Large intestine (tissue), 12 donors: ENCODE measurements at places on chromosomes 7 and 10. TPM values are rescaled to one million over a fixed set of nuclear protein-coding genes. Genes with fewer than 3 reads are reported as not detected.

DNA sequence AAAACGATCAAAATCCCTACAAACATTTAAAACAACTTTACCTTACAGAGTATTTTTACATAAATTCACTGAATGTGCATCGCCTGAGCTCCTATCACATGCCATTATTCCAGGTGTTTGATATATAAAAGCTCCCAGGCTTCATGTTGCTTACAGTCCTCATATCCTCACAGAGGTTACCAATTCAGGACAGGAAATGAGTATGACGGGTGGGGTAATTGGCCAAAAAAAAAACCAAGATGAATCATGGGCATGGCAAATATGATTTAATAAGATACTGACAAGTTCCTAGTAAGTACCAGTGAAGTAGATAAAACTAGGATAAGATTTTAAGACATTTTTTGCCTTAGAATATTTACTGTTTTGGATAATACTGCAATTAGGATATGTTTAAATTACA lies 135.8 kb downstream of the KMT2E start:
- no peak for DNase-seq

DNA sequence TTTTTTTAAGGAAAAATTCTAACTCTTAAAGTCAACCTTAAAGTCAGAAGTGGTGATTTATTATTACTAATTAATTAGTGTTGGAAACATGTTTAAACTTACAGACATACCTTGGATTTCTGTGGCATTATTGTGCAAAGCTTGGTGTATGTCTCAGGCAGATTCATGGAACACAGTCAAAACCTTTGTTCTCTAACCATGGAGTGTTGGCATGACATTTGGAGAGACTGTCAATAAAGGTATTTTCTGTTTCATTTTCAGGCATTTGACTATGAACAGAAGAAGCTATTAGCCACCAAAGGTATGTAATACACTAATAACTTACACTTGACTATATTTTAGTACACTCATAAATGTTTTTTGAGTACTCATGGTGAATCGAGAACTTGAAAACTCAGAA lies 293.7 kb downstream of the BICC1 start:
- no peak for DNase-seq

DNA sequence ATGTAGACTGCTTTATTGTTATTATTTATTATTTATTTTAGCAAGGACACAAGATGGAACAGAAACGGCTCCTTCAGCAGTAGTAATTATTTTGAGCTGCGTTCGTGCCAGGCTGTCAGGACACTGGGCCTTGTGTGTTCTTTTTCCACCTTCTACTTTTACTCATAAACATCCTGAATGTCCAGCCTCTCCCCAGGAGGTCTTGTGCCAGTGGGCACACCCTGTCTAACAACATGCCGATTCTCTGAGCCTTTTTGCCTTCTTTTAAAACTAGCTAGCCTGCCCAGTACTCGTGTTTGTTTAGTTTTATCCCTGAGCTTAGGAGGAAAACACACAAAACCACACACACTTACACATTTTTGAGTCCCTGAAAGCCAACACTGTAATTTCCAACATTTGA lies 1.2 kb downstream of the SCIN start:
- DNase-seq = no peak

- DNase-seq = no peak
Measured at GRCh38 chr7:152335900-152336571, 99.8 kb downstream of the KMT2C start.

Gene NUDCD3
- 68.3 TPM for polyA plus RNA-seq

- DNase-seq = no peak
Measured at GRCh38 chr7:113143486-113144257, 25.3 kb upstream of the SMIM30 start.

DNA sequence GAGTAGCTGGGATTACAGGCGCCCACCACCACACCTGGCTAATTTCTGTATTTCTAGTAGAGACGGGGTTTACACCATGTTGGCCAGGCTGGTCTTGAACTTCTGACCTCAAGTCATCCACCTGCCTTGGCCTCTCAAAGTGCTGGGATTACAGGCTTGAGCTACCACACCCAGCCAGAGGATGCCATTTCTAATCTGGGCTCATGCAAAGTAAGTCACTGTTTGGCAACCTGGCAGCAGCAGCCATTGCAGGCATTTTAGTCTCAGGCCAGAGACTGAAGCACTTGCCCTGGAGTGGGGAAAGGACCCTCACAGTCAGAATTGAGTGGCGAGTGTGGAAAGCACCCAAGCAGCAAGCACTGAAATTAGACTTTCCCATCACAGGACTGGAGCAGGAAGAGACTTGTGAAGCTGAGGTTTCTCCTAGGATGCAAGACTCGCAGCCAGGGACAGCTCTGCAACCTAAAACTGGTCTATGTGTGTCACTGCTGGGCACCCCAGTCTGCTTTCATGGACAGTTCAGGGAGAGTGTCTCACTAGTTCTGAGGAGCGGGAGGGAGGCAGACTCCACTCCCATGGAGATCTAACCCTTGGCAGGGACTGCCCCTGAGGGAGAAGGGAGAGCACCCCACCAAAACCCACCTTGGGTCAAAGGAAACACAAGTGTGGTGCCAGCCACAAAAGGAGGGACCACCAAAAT lies 27.6 kb downstream of the SNX13 start:
- no peak for DNase-seq

Gene RAB11FIP2
- polyA plus RNA-seq = 16.4 TPM

Gene SUGCT
- 18.8 TPM for polyA plus RNA-seq

GRCh38 chr7:1345796-1346755 lies 113.2 kb downstream of the MICALL2 start:
- no peak for DNase-seq

DNA sequence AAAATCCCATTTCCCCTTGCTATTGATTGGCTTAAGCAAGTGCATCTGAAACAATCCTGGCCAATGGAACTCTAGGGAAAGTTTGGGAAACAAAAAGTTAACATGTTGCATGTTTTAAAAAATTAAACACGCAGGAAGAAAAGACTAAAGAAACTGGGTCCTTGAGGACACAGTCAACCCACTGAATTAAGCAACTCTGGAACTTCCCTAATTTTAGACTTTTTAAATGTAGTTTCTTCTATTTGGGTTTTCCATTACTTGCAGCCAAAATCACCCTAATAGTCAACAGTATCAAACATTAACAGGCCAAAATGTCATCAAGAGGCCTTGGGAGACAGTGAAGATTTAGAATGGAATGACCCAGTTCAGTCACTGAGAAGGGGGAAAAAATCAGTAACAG lies 40.6 kb downstream of the OSBPL3 start:
- no peak for DNase-seq

Gene HABP2
- polyA plus RNA-seq = 27.7 TPM
